ENCODE measurements at places on chromosomes 5 and 9. TPM values are rescaled to one million over a fixed set of nuclear protein-coding genes. Genes with fewer than 3 reads are reported as not detected.

DNA sequence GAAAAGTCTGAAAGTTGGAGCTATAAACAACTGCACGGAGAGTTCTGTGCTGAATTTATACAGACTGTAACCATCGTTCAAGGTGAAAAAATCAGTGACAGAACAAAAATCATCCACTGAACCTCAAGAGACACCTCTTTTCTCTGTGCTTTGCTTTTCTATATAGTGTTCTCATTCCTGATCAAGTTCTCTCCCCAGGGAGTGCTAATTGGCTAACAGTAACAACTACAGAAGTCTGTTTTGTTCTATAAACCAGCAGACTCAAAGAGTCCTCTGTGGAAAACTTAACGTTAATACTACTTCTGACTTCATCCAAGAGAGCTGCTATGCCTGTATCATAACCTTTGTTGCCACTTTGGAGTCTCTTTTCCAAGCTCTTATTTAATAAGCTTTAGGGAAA lies 1388.3 kb upstream of the C9orf72 start:
- DNase-seq = no peak

GRCh38 chr9:98396236-98396635 lies 140.8 kb upstream of the TBC1D2 start:
- no peak for DNase-seq

The PAM gene
- 98.1 TPM for total RNA-seq

DNA sequence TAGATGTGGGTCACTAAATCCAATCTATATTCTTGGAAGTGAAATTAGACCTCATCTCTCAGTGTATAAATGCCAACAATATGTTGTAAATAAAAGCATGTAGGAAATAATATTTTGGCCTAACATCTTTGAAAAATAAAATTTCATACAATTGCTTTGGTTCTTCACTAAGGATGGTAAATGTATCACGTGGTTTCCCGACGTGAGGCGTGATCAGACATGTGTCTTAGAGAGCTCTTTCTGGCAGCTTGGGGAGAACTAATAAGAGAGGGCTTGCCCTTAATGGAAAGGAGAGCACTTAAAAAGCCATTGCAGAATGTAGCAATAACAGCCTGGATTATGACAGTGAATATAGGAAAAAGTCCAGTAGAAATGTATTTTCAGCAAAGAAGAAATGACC lies 602.6 kb downstream of the CDH12 start:
- DNase-seq = no peak

DNA sequence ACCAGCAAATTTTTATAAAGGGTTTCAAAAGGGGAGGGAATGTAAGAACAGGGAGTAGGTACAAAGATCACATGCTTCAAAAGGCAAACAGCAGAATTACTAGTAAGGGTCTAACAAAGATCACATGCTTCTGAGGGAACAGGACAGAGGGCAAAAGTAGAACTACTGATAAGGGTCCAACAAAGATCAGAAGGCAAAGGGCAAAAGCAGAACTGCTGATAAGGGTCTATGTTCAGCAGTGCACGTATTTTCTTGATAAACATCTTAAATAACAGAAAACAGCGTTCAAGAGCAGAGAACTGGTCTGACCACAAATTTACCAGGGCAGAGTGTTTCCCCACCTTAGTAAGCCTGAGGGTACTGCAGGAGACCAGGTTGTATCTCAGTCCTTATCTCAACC lies 469.5 kb upstream of the PIK3R1 start:
- DNase-seq = no peak

- DNase-seq = no peak
Observed at GRCh38 chr5:174145821-174146220, 100.3 kb downstream of the NSG2 start.

DNA sequence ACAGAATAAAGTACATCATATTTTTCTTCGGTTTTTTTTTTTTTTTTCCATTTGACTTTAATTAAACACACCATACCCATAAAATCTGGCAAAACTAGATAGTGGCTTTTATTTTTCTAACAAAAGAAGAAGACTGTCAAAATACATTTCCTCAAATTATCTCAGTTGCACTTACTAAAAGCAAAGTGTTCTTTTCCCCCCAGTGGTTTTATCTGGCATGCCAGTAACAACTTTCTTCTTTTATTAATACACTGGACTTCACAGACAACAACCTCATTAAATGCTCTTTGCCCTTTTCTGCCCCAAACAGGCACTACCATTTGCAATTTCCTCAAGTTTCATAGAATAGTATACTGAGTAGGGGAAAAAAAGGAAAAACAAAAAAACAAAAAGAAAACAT lies 1792.3 kb downstream of the EFNA5 start:
- DNase-seq = no peak

DNA sequence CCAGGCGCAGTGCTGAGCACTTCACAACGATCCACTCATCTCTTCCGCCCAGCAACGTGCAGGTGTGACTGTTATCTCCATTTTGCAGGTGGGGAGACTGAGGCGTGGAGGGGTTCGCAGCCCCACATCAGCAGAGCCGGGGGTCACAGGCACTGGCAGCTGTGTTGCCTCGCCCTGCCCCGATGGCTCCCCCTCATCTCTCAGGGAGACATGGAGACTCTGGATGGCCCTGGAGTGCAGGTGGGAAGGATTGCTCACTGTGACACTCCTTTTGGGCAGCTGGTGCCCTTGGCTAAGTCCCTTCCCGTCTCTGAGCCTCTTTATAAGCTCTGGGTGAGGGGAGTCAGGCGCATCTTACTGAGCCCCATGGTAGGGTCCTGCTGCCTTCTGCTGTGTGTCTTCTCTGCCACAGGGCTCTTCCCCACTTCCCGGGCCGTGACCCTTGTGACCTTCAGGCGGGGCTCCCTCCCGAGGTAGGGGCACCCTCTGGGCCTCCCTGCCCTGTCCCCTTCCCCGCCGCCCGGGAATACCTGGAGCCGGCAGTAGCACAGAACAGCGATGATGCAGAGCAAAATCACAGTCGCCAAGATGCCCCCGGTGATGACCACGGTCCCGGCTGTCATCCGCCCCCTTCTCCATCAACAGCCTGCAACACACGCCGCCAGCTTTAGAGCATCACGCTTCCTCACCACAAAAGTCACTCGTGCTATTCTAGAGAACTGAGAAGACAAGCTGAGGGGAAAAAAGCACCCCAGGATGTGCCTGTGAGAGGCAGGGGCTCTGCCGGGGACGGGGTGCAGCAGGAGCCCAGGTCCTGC lies 29.4 kb downstream of the FAM163B start:
- DNase-seq = no peak

DNA sequence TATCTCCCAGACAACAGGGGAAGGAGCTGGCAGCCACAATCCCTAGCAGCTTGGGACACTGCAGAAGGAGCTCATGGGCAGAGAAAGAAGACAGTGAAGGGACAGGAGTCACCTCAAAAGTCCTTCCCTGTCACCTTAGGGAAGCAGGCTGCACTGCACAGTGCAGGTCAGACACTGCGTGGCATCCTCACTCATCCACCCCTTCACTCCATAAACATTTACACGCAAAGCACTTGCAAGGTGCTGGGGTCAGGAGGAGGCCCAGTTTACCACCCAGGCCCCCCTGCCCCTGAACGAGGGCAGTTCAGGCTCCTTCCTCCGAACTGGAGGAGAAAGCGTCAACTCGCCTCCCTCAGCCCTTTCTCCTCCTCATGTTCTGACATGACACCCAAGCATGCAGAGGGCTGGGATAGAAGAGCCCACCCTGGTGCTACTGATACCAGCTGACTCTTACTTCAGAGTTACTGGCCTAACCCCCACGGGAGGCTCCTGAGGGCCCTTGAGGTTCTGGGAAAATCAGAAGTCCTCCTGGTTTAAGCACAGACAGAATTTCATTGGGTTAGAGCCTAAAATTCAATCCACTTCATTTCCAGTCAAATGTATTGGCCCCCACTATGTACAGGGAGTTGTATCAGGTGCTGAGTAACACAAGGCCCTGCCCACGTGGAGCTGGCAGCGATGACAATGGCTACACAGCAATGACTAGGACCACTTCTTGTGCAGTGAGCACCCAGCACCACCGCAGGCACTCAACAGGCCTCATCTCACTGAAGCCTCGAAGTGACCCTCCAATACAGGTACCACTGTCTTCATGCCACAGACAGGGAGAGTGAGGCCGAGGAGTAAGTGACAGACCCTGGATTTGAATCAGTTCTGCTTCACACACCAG lies 70.4 kb downstream of the RAPGEF1 start:
- no peak for DNase-seq

The FAM221B gene
- not detected for total RNA-seq

All from transverse colon (tissue), 4 donors.